ENCODE measurements at places on chromosomes 2 and 18.

- no peak for DNase-seq
These were observed 34.2 kb downstream of the GRHL1 start for GRCh38 chr2:9985531-9986328.

DNA sequence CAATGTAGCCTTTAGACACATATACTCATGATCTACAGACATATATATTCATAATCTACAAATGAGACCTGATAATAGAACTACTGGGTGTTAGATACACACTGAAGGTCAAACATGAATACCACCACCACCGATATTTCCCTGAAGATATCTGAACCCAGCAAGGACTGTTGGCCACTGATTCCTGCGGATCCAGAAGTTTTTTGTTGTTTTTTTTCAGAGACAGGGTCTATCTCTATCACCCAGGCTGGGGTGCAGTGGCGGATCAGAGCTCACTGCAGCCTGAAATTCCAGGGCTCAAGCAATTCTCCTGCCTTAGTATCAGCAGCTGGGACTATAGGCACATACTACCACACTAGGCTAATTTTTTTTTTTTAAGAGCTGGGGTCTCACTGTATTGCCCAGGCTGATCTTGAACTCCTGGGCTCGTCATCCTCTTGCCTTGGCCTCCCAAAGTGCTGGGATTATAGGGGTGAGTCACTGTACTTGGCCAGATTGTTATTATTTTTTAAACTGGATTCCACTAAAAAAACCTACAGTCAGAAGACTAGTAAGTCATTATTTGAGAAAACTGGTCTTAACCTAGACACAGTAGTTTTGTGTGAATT is 1.8 kb downstream of the METTL5 start:
- DNase-seq, result no peak

DNA sequence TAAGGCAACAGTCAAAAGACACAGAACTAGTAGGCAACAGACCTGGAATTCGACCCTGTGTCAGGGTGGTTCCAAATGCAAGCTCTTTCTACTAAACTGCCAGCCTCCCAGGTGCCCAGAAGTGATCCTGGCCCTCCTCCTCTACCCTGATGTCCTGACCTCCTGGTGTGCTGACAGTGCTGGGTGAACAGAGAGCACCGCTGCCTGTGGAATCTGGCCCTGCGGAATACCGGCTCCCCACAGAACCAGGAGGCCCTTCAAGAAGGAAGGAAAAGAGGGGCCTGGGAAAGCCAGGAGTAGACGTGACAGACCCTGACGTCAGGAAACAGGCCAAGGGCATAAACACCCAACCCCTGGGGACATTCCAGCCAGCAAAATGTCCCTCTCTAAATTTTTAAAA is 120.3 kb downstream of the NOL10 start:
- no peak for DNase-seq

DNA sequence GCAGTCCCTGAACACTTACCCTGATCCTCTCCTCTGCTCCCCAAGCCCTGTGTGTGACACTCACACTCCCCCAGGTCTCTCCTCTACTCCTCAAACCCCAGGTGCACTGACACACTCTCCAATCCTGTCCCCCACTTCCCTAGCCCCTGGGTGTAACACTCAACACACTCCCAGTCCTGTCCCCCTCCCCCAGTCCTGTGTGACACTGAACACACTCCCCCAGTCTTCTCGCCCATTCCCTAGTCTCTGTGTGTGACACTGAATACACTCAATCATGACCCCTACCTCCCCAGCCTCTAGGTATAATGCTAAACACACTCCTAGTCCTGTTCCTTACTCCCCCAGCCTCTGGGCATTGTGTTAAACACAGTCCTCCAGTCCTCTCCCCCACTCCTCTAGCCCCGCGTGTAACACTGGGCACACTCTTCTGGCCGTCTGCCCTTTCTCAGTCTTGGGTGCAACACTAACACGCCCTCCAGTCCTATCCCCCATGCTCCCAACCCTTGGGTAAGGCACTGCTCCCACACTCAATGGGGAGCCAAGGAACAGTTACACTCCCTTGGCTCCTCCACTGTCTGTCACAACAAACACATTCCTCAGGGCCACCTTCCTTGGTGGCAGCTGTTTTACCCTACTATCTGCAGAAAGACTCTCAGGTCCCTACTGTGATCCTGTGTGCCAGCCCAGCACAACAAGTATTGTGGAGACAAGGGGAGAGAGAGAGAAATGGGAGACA is 82.5 kb upstream of the PKDCC start:
- DNase-seq, result no peak

DNA sequence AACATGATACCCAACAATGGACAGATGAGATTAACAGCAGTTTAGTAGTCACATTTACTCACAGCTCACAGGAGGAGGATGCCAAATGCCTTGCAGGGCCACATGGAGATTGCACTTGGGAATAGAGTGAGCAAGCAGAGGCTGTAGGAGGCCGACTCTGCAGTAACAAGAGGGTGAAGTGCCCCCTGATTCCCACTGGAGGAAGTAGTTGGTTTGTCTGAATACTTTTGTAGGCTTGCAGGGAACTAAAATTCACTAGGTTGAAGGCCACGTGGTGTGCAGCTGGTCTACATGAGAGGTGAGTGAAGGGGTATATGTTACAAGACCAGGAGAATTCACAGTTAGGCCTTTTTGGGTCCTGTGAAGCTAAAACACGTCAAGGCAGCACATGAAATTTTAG is 419.3 kb upstream of the TNP1 start:
- DNase-seq, result no peak

GRCh38 chr18:69580107-69580506 is 179.4 kb downstream of the DOK6 start:
- no peak for DNase-seq

DNA sequence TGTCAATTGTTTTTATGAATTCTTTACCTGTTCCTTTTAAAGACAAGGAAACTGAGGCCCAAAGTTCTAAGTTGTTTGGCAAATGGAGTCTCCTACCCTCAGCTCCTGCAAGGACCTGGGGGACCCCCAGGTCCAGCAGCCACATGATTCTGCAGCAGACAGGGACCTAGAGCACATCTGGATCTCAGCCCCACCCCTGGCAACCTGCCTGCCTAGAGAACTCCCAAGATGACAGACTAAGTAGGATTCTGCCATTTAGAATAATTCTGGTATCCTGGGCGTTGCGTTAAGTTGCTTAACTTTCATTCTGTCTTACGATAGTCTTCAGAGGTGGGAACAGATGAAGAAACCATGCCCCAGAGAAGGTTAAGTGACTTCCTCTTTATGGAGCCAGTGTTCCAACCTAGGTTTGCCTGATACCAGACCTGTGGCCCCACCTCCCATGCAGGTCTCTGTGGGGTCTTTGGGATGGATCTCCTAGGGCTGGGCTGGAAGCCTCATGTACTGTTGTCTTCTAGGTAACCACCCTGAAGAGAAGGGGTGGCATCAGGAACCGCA is 5.6 kb upstream of the CENPA start:
- DNase-seq, result no peak

DNA sequence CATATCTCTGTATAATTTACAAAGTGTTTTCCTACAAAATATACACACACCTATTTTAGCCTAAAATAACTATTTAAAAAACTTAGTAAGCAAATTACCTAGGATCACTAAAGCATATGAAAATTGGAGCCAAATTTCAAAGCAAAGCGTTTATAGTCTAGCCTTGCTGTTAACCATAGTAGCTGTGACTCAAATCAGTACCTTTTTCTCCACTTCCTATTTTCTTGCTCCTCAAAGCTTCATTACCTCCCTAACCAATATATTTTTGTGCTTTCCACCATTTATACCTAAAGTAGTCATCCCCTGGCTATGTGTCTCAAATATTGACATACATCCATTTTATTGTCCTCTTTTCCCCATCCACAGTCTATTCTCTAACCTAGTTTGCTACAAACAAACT is 73.1 kb downstream of the ERBB4 start:
- no peak for DNase-seq

DNA sequence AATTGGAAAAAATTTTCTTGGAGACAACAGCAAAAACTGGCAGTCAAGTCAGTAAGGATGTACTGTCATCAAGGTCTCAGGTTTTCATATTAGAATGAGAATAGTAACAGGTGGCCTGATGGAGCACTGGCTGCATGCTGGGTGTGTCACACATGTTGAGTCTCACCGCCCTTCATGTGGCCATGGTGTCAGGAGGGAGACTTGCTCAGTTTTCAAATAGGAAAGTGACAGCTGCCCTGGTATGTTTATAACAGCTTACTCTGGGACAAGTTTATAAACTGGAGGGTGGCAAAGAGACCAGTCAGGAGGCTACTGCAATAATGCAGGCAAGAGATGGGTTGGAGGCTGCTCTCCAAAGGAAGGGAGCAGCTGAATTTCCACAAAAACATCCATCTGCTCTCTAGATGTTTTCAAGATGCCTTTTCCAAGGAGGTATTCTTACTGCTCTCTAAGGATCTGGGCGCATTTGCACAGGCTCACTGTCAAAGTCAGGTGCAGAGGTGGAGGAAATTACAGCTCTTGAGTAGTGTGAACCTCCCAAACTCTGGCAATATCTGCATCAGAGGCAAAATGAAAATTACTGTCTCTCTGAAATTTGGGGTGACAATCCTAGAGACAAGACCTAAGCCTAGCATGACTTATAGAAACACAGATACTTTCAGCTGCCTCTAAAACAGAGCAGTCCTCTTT is 321.9 kb upstream of the RAB12 start:
- no peak for DNase-seq

DNA sequence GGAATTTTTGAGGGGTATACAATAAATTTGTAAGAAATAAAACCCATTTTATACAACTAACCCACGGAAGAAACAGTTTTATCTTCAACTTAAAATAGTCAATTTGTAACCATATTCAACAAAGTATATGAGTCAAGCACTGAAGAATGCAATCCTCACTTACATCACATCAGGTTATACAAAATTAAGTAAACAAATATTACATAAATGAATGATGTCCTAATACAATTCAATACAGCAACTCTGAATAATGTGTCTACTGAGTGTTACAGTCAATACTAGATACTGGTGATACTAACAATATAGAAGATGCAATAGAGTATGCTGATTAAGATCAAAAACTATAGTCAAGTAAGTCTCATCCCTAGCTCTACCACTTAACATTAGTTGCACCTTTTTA is 58.6 kb downstream of the FANCL start:
- DNase-seq, result no peak

GRCh38 chr18:50203801-50204604 is 9.1 kb upstream of the MYO5B start:
- no peak for DNase-seq

GRCh38 chr2:212097001-212097400 is 441.6 kb downstream of the ERBB4 start:
- DNase-seq, result no peak

DNA sequence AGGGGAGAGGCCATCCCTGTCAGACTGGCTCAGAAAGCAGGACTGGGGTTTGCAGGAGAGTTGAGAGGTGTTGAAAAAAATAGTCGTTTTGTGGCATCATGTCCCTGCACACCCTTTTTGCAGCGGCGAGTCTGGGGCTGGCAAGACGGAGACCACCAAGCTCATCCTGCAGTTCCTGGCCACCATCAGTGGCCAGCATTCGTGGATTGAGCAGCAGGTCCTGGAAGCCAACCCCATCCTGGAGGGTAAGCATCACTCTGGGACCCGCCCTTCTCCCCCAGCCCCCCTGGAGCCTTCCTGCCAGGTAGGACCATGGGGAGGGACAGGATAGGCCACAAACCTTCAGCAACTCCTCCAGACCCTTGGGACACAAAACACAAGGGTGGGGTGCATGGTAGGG is 34.2 kb downstream of the MYO7B start:
- DNase-seq, result no peak

All from stimulated activated CD4-positive, alpha-beta T cell treated with anti-CD3 and anti-CD28 coated beads, TNF-alpha, amount 100 ng/mL, for 48 hours (primary cell).